ENCODE measurements at places on chromosomes 1 and 21.
A peak's percentile ranks its signal among the peaks of the same experiment; 100 is the strongest.

DNA sequence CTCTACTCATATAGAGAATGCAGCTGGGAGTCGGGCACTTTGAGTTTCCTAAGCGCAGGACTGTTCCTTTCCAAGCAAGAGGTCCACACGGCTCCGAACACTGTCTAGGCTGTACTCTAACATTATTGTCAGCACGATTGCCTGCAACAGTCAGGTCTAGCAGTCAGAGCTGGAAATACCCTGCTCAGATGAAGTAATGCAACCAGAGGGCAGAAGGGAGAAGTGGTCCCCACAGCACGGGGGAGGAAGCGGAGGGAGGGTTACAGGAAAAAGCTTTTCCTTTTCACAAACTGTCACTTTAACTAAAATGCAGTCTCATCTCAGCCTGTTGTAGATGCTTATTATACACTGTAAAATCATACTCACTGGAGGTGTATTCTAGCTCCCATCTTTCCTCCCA lies 98.9 kb upstream of the SLC44A3 start:
- peak; percentile 2 for DNase-seq

- DNase-seq: no peak
These were observed 226.6 kb downstream of the KCNH1 start for GRCh38 chr1:210907251-210907805.

- DNase-seq: no peak
These were observed 40.5 kb upstream of the AKT3 start for GRCh38 chr1:243890576-243890975.

DNA sequence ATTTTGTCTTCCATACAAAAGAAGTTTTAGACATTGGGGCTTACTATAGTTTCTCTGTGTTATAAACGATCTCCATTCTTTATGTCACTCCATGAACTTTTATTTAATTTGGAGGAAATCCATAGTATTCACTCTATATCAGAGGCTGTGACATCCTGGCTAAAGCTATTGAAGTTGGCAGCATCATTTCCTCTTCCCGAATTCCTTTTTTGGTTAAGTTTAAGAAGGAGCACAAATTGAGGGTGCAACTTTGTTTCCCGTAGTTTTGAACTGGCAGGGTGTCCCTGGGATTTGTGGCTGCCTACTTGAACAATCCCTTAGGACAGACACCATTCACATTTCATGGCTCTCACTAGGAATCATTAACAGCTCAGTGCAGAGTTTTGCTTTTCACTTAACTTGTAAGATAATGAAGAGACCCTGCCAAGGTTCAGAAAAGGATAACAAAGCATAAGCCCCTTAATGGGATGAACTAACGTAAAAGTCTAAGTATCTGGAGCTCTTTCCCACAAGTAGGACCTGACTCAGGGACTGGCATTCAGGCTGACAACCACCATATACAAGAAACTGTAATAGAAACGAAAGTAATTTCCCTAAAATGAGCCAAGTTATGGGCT lies 13.9 kb downstream of the S1PR1 start:
- DNase-seq: no peak

GRCh38 chr1:109880971-109881894 lies 29.4 kb upstream of the CSF1 start:
- DNase-seq: no peak

DNA sequence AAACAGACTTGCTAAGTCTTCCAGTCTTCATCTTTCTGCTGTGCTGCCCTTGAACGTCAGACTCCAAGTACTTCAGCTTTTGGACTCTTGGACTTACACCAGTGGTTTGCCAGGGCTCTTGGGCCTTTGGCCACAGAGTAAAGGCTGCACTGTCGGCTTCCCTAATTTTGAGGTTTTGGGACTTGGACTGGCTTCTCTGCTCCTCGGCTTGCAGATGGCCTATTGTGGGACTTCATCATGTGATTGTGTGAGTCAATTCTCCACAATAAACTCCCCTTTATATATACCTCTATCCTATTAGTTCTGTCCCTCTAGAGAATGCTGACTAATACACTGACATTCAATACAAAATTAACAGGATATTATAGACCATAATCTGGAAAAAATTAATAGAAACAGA lies 628.1 kb downstream of the PLPP3 start:
- DNase-seq: no peak

- DNase-seq: no peak
These were observed 548 bp downstream of the B3GALT5 start for GRCh38 chr21:39613041-39613934.

GRCh38 chr1:3356827-3357460 lies 97.5 kb upstream of the ARHGEF16 start:
- DNase-seq: no peak

GRCh38 chr1:210438928-210439841 lies 110.5 kb downstream of the HHAT start:
- no peak for DNase-seq

GRCh38 chr1:16921391-16922185 lies at the start of gene CROCC:
CROCC (plus strand) TSS chr1:16921931; CDS start chr1:16922019, 88 bp downstream.
- DNase-seq: no peak

DNA sequence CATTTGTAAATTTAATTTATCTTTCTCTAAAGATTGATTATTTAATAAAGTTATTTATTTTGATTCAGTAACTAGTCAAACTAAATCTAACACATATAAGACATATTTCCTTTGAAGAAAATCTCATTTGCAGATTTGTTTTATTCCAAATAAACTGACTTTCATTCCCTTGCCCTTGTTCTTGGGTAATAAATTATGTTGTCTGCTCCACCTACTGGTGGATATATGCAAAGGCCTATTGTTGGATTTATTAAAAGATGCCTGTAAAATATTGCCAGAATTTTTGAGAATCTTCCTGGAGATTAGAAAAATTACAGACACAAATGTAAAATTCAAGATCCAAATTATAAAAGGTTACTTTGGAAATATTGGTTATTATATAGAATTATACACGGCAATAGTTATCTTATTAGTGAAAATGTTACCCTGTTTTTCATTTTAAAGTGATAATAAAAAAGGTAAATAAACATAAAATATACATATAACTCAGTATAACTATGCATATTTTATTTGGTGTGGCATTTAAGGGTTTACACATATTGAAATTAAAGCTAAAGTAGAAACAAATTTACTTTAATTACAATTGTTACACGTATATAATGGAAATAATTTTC lies 116.1 kb downstream of the SPATA17 start:
- no peak for DNase-seq

DNA sequence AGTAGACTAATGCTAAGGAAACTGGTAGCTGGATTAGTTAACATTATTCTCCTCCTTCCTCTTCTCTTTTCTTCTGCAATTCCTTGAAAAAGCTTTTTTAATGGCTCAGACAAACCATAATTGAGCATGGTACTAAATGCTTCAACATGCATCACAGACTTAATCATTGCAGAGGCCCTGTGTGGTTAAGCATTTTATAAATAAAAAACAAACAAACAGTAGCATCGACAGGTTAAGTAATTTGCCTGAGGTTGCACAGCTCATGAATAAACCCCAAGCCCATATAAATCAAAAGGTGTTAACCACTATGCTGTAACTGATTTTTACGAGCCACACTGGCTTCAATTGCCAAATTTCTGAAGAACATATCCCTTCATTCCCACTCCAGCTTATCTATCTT lies 462.1 kb downstream of the LMO4 start:
- no peak for DNase-seq

- DNase-seq: no peak
These were observed 47.5 kb upstream of the PWP2 start for GRCh38 chr21:44059710-44060109.

- DNase-seq: peak; percentile 48
These were observed 5.1 kb downstream of the PMF1 start for GRCh38 chr1:156217871-156218270.

GRCh38 chr1:119564548-119564947 lies 57.5 kb downstream of the HSD3B1 start:
- no peak for DNase-seq

DNA sequence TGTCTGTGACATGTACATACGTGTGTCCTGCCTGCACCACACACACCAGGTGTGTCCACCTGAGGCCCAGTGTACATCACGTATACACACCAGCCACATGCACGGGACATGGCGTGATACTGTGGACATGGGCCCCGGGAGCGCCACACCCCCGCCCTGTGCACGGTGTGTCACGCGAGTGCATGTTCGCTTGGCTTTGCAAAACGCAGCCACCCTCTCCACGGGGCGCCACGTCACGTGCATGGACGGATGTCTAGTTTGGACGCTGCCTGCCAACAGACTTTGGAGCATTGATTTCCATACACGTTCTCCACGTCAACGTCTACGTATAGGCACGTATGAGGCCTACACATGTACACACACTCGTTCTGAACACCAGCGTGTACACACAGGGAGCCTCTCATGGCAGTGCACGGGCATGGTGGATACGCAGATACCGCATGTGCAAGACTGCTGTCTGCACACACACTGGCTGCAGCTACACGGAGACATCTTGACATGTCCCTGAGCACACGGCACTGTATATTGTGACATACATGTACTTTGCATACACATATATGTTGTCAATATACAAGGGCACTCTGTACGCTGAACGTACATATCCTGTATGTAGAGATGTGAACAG lies 2.7 kb downstream of the TMEM240 start:
- DNase-seq: no peak

GRCh38 chr1:205064741-205065316 lies 19.4 kb downstream of the TMEM81 start:
- DNase-seq: no peak

GRCh38 chr1:152461544-152461943 lies 47.5 kb upstream of the CRNN start:
- DNase-seq: peak; percentile 80

DNA sequence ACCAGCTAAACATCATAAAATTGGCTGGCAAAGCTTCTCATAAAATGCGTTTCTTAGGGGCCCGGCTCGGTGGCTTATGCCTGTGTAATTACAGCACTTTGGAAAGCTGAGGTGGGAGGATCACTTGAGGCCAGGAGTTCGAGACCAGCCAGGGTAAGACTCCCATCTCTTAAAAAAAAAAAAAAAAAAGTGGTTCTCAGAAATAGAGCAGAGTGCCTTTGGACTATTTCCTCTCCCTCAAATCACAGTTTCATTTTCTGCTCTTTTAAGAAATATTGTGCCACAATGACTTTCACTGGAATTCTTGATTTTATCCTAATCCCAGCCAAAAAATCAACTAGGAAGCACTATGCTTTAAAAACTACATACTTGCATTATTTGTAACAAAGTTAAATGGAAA lies 13.3 kb downstream of the HSF2BP start:
- DNase-seq: no peak

DNA sequence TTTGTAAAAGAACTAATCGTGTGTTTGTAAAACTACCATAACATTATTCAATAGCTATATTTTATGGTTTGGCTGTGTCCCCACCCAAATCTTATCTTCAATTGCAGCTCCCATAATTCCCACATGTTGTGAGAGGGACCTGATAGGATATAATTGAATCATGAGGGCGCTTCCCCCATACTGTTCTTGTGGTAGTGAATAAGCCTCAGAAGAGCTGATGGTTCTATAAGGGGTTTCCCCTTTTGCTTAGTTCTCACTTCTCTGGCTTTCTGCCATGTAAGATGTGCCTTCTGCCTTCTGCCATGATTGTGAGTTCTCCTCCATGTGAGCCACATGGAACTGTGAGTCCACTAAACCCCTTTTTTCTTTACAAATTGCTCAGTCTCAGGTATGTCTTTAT lies 1372.3 kb downstream of the AMY1C start:
- no peak for DNase-seq

DNA sequence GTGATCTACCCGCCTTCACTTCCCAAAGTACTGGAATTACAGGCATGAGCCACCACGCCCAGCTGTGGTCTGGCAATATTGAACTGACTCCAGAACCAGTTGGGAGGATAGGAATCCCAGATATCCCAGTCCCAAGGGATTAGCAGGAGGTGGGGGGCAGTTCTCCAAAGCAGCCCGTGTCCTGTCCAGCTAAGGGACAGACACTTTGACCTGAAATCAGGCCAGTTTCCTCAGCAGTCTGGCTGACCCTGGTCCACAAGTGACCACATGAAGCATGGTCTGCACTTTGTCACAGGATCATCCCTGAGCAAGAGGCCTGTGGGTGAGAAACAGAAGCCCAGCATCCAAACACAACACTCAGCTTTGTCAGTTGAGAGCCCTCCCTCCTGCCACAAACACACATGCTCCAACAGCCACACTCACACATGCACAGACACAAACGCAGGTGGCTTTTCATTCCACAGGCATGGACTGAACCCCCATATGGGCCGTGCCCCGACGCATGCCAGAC lies 2.7 kb upstream of the FDPS start:
- no peak for DNase-seq

- no peak for DNase-seq
These were observed 43.2 kb downstream of the ANKRD13C start for GRCh38 chr1:70311369-70311768.

GRCh38 chr1:9300573-9300972 lies 7.9 kb downstream of the SPSB1 start:
- DNase-seq: no peak
